ENCODE measurements at places on chromosomes 16 and 17.

GRCh38 chr16:62391134-62391533 is 354.9 kb upstream of the CDH8 start:
- peak; percentile 12 for DNase-seq

- DNase-seq: no peak
These were observed 77.1 kb upstream of the RPL38 start for GRCh38 chr17:74126179-74126900.

DNA sequence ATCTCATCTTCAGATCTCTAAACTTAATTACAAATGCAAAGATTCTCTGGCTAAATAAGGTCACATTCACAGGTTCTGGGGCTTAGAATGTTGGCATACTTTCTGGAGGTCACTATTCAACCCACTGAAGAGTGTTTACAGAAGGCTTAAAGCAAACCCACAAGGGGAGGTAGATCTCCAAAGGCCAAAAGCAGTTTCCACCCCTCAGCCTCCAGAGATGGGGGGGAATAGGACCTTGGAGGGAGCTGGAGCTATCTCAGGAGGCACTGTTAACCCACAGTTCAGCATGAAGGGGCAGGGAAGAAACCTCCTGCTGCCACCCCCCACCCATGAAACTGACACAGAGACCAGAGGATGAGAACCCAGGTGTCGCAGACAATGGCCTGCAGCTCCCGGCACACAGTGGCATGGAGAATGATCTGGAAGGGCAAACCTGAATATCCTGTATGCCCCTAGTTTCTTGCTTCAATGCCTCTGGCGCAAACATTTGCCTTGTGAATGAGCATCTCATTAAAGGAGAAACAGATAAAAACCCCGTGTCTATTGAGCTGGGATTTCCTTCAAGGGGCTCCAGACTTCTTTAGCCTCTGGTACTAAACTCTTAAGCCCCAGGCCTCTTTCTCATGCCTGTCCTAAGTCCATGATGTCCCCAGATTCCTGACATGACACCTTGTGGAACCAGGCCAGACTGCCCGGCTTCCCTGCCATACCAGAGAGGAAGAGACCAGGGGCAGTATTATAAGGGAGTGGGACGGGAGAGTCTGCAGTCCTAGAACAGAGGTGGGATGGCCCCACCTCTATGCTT is 103.1 kb upstream of the CDH5 start:
- no peak for DNase-seq

DNA sequence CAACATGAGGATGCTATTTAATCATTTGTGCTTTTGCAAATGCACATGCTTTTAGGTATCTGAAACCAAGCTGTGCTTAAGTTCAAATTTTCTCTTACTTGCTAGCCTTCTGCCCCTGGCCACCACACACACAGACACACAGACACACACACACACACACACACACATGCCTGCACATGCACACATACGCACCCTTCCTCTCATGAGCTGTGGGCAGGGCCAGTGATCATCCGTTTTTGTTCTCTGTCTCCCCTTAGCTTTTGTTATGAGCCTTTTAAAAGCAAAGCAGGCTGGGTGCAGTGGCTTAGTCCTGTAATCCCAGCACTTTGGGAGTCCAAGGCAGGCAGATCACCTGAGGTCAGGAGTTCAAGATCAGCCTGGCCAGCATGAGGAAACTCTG is 34.2 kb downstream of the CD300LF start:
- no peak for DNase-seq

GRCh38 chr17:4425398-4425797 is 8.3 kb upstream of the SPNS3 start:
- DNase-seq: no peak

DNA sequence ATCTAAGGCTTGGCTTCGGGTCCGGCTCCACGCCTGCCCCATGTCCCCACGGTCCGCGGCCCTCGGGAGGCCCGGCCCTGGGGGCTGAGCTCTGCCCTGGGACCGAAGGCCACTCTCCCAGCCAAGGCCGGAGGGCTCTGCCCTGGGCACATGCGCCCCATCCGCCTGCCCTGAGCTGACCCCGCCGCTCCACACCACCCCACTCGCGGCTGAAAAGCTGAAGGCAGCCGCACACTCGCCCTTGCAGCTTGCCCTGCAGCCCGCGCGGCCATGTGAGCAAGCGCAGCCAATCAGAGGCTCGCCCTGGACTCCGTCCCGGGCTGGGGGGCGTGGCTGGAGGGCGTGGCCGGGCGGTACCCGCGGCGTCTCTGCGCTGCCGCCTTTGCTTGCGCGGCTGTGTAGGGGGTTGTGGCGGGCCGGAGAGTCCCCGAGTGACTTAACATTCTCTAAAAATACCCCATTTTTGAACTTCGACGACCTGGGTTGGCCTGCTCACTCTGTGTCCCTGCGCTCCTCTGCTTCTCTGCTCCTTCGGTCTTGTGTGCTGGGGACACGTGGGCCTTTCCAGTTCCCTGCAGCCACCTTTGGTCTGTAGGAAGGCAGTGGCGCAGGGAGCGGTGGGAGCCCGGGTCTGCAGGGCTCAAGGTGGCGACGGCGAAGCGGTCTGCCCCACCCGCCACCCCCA is 8.8 kb upstream of the MAP2K3 start:
- DNase-seq: peak; percentile 80

- no peak for DNase-seq
These were observed 109.7 kb downstream of the KIF2B start for GRCh38 chr17:53932386-53932785.

All from fibroblast of skin of abdomen (primary cell).